Left colon (tissue), 2 donors: ENCODE measurements at places on chromosomes 5 and 9.

GRCh38 chr9:105608721-105609598, 51.0 kb downstream of the FKTN start:
- DNase-seq, result no peak

DNA sequence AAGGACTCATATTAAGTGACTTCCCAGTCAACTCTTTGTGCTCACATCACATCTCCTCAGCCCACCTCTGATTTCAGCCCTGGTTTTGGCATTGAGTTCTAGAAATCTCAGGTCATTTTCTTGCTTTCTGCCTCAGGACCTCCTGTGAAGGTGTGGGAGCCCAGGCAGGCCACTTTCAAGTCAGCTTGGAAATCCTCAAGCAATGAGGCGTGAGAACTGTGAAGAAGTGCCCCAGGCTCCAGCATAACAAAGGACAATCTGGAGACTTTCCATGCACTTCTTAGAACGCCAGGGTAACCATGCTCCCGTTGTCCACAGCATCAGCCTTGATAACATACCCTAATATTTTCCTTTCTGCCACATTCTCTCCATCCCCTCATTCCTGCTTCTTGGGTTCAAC, 131.2 kb upstream of the MAP3K1 start:
- no peak for DNase-seq

DNA sequence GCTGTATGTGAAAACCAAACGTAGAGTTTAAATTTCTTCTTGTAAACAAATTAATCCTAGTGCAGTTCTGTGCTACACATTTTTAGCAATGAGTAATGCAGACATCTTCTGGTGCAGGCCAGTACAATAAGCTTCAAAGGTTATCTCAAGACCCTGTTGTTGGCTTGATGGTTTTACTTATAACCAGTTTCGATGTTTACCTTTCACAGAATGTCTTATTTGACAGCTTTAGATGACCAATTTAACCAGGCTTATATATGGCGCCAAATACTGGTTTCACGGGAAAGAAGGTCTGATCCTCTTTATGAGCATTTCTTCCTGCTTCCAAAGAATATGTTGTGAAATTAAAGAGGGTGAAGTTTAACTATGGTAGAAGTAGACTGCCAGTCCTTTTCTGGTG, 9.9 kb downstream of the ZFAND5 start:
- DNase-seq, result no peak

- DNase-seq, result peak; percentile 48
Observed at GRCh38 chr5:77168161-77168878, 42.2 kb upstream of the PDE8B start.
